Left kidney (tissue), 8 donors: ENCODE measurements at places on chromosomes 11 and 22. TPM values are rescaled to one million over a fixed set of nuclear protein-coding genes. Genes with fewer than 3 reads are reported as not detected.

DNA sequence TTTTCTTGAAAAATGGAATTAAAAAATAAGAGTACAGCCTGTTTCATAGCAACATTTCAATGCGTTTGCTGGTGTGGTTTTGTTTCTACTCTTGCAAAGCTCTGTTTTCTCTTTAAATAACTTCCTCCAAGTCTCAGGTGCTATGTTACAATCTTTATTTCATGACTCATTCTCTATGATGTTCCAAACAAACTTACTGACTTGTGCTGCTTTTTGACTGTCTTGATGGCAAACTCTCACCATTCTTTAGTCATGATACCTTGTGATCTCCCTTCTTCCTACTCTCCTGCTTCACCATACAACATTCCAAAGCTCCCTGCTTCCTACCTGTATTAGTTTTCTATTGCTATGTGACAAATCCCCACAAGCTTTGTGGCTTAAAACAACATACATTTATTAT, 166.1 kb downstream of the C11orf91 start:
- DNase-seq = no peak

GRCh38 chr11:95791709-95792033, 1.4 kb downstream of the CEP57 start:
- DNase-seq = no peak

- peak; percentile 27 for DNase-seq
Observed at GRCh38 chr11:71338801-71339395, 86.5 kb upstream of the SHANK2 start.

DNA sequence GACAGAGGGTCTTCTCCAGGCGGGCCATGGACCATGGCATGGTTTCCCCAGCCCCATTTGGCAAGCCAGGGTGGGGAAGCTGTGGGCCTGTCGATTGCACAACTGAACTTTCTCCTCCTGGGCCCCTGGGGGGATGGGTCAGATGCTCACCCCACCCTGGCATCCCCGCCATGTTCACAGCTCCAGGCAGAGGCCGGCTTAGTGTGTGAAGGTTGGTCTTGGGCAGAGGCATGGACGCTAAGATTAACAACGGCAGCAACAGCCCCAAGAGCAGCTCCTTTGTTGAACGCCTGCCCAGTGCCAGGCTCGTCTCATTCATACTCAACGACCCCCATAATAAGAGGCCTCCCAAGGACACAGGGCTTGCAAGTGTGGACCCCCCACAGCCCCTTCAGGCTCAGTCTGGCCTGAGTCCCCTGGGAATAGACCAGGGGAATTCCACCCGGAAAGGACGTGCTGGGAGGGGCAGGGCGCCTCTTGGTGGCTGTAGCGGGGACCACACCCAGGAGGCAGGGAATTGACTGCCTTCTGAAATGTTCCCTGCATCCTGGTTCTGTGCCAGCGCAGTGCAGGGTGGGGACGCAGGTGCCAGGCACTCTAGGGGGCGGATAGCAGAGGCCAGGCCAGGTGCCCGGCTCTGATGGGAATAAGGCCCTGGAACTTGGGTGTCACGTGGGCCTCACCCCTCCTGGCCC, 8.3 kb downstream of the TSPO start:
- no peak for DNase-seq

DNA sequence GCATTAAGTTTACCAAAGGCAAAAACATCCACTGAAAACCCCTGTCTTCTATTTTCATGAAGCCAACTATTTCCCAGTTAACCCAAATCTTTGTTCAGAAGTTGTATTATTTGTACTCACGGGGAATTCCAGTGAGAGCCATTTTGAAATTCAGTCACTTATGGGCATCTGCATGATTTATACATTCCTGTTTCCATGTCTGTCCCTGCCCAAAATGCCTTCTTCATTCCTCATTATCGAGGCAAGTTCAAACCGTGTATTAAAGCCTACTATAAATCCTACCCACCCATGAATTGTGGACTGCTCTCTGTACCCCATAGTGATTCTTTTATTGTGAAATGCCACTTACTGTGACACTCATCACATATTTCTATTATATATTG, 772.7 kb downstream of the DLG2 start:
- no peak for DNase-seq

GRCh38 chr11:102760344-102761035, 19.9 kb downstream of the MMP10 start:
- no peak for DNase-seq

GRCh38 chr11:123180166-123180565, 14.9 kb downstream of the CLMP start:
- DNase-seq = no peak

DNA sequence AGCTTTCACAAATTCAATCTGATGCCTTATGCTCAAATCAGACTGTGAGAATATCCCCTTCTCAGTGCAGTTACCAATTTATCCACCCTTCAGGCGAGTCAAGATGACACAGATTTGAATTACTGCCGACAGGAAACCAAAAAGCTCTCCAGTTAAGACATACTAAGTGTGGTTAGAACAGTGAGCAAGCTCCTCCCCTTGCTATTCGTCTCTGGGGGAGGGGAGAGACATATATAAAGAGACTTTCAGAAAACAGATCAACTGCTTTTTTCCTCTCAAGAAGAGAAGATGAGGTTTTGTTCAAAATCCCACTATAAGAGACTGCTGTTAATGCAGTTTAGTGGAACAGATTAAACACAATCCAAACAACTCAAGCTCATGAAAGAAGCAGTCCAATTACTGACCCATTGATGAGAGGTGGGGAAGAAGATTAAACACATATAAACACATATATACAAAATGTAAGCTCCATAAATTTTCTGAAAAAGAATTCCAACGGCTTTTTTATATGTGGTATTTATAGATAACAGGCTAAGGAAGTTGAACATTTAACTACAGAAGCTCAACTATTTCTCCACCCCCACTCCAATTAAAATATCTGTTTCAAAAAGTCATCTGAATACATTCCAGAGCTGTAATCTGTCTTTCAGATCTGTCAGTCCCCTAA, 102.7 kb downstream of the MRTFA start:
- peak; percentile 58 for DNase-seq

GRCh38 chr22:22349455-22349836, 104.9 kb downstream of the VPREB1 start:
- DNase-seq = no peak

The USP28 gene
- polyA plus RNA-seq = 59.7 TPM

The BATF2 gene
- 3.2 TPM for polyA plus RNA-seq

The MICAL3 gene
- 46.3 TPM for polyA plus RNA-seq
